Activated CD8-positive, alpha-beta memory T cell treated with anti-CD3 and anti-CD28 coated beads for 1 hour (primary cell): ENCODE measurements at places on chromosomes 1 and 21.

GRCh38 chr1:42239555-42239954 is 75.0 kb upstream of the GUCA2A start:
- no peak for DNase-seq

DNA sequence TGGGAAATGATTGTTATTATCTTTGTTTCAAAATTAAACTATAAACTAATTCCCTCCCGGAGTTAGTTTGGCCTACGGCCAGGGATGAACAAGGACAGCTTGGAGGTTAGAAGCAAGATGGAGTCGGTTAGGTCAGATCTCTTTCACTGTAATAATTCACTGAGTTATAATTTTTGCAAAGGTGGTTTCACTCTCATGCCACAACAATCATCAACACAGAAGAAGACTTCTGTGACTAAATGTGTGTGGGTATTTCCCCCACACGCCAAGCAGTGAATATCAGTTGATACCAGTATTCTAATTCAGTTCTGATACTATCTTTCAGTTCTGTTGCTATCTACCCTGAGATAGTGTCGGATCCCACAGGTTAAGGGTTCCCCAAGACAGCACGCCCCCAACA is 215.1 kb downstream of the S1PR1 start:
- DNase-seq: no peak

GRCh38 chr1:21256776-21257175 is 33.5 kb downstream of the ECE1 start:
- no peak for DNase-seq

DNA sequence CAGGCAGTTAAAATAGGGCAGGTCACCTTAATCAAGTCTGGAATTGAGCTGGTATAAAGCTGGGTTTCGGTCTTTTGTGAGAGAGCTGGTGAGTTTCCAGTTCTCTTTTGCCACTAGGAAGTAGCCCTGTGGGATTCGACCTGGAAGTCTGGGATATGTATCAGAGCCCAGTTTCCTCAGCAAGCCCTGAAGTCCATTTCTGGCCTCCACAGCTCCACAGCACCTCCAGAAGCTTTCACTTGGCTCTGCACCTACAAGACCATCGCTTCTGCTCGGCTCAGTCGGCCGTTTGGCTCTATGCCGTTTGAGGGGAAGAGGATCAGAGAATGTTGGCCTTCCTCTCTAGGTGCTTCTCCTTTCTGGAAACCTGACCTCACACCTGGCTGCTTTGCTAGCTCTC is 148.0 kb downstream of the GALNT2 start:
- DNase-seq: no peak

GRCh38 chr1:234240680-234241079 is 132.6 kb upstream of the COA6 start:
- no peak for DNase-seq

GRCh38 chr1:97163591-97164275 is 442.1 kb downstream of the PTBP2 start:
- no peak for DNase-seq

- no peak for DNase-seq
Observed at GRCh38 chr1:45499415-45499769, 481 bp downstream of the CCDC163 start.
